Tibial artery (tissue), 4 donors: ENCODE measurements at places on chromosomes 4 and X.

- no peak for DNase-seq
Observed at GRCh38 chrX:1749499-1749898, 134.6 kb downstream of the ASMT start.

DNA sequence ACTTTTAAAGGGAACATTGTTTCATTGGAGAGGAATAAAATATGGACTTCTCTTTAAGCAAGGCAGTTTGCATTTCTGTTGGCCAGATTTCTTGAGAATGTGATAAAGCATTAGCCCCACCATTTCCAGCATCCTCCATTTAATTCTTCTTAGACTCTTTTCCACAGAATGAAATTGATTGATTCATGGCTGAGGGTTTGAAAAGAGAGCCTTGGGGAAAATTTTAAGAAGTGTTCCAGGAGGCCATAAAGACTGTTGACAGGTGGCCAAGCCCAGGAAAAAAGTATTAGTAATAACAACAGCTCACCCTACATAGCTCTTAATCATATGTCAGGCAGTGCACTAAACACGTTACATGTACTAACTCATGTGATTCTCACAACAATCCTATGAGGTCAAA is 53.4 kb downstream of the SHROOM3 start:
- DNase-seq: no peak

- no peak for DNase-seq
Observed at GRCh38 chr4:16439768-16440167, 213.5 kb upstream of the TAPT1 start.

- no peak for DNase-seq
Observed at GRCh38 chrX:137428221-137428661, 137.7 kb upstream of the ZIC3 start.

GRCh38 chr4:142358656-142359055 is 487.4 kb downstream of the INPP4B start:
- no peak for DNase-seq

DNA sequence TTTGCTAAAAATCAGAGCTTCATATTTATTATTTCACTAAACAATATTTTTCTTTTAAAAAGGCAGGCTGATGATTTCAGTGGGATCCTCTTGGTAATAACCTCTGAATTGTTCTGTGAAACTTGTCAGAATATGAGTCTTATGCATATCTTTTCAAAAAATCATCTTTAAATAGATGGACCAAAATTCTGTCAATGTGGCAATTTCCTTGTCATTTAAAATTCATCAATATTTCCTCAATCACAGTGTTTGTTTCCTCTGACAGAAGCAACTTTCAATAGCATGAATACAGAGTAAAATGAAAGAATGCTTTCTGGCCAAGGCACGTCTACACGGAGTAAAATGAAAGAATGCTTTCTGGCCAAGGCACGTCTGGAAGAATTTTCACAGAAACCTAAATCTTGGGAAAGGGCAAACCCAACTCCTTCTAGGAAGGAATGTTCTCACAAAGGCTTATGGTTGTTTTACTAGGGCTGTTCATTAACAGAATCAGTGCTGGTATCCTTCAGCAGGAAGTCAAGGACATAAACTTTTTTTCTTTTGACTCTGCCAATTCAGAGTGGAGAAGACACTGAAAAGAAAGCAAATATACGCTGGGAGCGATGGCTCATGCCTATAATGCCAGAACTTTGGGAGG is 99.0 kb upstream of the GPR34 start:
- no peak for DNase-seq

DNA sequence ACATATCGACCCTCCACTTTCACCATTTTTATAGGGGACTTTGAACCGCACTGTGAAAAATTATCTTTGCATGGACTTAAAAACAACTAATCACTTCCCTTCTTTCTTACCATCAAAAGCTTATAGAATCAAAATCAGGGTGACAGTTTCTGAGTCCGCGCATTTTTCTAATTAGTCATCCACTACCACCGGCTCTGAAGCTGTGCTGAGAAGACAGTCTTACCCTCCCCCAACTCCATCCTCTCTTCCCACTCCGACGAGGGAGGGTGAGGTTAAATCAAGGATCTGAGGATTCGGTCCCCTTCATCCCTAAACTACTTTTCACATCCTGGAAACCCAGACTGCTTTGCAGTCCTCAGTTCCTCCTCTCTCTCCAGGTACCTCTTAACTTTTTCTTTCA is 4.2 kb downstream of the DCTD start:
- DNase-seq: no peak

DNA sequence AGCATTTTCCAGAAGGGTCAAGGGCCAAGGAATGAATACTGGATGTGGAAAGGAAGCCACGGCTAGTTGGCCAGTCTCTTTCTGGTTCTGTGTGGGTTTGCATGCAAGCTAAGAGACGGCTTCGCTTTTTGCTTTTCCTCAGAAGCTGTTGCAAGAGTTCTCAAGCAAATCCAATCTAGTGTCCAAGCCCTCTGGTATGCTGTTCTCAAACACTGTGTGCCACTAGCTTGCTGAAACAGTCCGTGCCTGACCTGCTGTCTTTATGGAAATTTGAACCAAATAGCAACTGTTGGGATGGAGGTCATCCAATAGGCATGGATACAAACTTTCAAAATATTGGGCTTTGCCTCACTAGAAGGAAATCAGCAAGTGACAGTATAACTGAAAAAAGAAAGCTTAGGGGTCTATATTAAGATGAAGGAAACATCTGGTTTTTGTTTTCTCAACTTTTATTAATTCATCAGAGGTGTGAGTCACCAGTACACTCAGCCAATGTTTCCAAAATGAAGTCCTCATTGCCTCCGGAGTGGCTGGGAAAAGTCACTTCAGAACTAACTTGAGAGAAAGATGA is 70.5 kb downstream of the SLC9A6 start:
- DNase-seq: peak; percentile 81

- DNase-seq: no peak
Observed at GRCh38 chr4:132384709-132385108, 764.4 kb upstream of the PCDH10 start.

DNA sequence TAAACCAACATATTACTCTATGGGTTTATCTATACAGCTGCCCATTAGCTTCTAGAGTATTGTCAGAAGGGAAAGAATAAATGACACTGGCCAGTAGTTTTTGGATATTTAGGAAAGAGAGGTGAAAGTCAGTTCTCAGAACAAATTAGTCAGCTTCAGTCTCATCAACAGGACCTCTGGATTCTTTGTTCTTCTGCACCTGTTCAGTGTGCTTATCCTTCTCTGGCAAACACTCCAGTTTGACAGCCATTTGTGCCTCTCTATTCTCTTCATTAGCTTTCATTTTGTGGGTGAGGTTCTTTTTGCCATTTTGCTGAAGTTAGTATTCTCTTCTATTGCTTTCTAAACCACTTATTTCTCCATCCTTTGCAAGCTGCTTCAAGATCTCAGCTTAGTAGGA is 107.0 kb downstream of the PCDH18 start:
- DNase-seq: no peak

DNA sequence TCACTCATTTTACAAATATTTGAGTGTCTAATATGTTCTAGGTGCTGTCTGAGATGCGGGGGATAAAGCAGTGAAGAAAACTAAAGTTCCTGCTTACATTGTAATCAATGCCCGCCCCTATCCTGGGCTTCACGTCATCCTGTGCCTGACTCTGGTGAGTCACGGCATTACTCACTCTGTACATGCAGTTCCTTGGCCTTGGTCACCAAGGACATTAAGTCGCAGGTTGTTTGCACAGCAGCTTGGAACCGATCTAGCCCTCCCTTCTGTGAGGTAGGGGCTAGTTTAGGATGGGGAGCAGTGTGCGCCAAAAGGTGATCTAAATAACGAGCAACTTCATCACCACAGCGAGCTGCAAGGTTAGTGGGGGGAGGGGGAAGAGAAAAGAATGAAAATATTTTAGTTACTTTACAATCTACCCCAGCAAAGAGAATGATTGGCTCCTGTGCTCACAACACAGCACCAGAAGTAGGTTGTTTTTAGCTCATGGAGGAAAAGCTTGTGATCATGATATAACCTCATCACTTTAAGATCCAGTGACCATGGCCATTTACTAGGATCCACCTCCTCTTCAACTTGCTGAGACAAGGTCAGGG is 48.0 kb upstream of the HDAC8 start:
- peak; percentile 83 for DNase-seq

- DNase-seq: no peak
Observed at GRCh38 chr4:53132132-53132891, 233.5 kb downstream of the SCFD2 start.

- DNase-seq: peak; percentile 84
Observed at GRCh38 chr4:1010395-1011021, 918 bp upstream of the FGFRL1 start.

DNA sequence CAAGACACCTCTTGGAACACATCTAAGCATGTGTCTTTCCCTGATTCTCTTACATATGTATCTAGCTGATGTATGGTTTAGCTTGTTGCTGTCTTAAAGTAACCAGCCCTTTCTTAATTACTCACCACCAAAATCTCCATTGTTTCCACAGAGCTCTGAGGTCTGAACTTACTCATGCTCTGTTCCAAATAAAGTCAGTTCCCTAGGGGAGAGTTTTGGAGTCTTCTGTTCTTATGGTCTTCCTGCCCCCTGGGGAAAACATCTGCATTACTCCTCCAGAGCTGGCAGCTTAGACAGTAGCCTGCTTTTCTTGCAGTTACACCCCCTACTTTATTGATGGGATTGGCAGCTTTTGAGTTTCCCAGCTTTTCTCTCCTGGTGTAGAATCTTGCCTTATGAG is 125.8 kb downstream of the EDA start:
- DNase-seq: no peak

DNA sequence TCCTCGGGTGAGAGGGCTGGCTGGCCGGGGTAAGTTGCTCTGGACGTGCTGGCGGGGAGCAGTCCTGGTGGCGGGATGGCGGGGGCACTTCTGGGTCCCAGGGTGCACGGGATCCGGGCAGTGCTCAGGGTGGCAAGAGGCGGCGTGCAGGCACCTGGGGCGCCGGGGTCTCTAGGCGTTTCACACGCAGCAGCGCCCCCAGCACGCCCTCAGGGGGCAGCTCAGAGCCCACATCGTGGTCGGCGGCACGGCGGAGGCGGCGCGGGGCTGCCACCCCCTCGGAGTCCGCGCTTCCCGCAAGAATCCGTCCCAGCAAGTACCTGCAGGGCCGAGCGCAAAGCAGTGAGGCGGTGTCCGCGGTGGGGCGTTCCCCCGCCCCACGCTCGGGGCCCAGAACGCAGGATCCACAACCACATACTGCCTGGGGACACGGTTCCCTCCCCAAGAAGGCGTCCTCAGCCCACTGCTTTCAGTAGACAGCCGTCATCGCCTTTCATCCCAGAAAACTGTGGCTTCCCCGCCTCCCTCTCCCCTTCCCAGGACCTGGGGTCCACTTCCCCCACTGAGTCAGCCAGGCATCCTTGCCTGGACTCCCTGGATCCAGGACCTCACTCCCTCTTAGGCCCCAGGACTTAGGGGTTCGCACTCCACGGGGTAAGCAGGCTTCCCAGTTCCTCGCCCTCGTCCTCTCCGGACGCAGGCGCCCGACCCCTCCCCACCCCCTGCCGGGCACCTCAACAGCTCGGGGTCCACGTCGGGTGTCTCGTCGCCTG is 4.1 kb downstream of the PCSK1N start:
- DNase-seq: no peak

DNA sequence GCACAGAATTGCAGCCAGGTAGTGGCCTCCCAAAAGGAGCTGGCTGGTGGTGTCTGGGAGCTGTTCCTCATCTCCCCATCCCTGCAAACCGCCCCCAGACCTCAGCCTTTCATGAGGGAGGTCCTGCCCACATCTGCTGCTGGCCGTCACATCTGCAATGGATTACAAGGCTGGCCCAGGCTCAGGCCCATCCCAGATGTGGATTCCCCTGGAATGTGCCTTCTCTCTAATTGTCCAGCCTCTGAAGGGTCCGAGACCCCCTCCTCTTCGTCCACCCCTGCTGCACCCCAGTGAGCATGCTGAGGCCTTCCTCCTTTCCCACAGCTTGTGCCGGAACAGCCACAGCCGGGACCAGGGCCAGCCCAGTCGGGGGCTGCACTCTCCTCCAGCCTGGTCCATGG is 115.0 kb upstream of the NALF2 start:
- DNase-seq: no peak

GRCh38 chr4:139607502-139608060 is 51.6 kb upstream of the SETD7 start:
- DNase-seq: no peak

DNA sequence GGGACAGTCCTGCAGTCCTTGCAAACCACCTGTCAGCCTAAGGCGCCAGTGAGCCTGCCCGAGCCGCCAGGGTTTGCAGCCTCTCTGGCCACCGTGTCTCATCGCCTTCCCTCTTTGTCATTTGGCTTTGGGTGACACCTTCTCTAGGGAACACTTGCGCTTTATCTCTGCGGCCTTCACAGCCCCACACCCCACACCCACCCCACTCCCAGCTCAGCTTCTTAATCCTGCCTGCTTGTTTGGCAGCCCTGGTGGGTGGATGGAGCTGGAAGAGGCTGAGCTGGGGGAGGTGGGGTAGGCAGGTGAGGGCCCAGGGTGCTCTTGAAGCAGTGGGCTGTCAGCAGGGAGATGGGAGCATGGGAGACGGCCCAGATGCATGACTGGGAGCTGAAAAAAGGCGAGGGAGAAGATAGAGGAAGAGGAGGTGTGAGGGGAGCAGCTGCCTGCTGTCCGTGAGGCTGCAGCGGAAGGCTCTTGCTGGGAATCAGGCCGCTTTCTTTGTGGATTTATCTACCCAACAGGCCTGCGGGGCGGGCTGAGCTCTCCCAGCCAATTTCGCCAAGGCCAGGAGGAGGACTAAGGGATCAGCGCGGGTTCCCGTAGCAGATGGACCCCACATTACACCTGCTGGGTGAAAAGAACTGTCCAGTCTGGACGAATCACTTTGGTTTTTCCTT is 97.5 kb upstream of the STOX2 start:
- no peak for DNase-seq

- no peak for DNase-seq
Observed at GRCh38 chrX:111254896-111255693, 15.2 kb downstream of the CAPN6 start.

- DNase-seq: no peak
Observed at GRCh38 chrX:100379388-100379986, 30.6 kb downstream of the PCDH19 start.

GRCh38 chr4:123327846-123328429 is 68.7 kb upstream of the SPRY1 start:
- DNase-seq: no peak

- DNase-seq: no peak
Observed at GRCh38 chrX:9374555-9374954, 90.3 kb upstream of the TBL1X start.

DNA sequence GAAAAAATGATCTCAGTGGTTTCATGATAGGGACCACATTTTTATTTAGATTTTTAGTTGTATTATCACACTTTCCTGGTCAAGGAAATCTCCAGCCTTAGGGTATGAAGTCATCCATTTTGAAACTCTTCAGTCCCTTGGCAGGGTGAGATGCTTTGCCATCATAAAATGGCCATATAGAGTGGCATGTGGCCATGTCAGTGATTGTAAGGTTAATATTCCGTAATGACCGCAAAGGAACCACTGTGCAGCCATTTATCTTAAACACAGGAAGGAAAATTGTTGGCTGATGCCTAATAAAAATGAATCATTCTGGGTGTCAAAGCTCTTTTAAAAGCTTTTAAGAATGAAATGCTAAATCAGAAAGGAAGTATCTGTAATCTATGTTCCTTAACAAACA is 35.6 kb downstream of the COMMD8 start:
- no peak for DNase-seq
